RPMI7951 (cell line): ENCODE measurements at places on chromosomes 11 and 22. TPM values are rescaled to one million over a fixed set of nuclear protein-coding genes. Genes with fewer than 3 reads are reported as not detected.

Gene LIPT2
- total RNA-seq = 5.0 and 5.4 TPM in 2 replicates

DNA sequence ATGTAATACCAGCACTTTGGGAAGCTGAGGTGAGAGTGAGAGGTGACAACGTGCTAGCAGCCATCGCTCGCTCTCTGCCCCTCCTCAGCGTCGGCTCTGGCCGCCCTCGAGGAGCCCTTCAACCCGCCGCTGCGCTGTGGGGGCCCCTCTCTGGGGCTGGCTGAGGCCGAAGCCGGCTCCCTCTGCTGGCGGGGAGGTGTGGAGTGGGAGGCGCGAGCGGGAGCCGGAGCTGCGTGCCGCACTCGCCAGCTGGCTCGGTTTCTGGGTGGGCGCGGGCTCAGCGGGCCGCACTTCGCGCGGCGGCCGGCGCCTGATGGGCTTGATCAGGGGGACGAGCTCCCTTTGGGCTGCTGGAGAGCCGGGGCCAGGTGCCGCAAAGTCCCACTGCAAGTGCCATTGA, 98.9 kb upstream of the UBASH3B start:
- DNase-seq = peak; percentile 23

- peak; percentile 37 for DNase-seq
Measured at GRCh38 chr22:41576877-41577276, 12.8 kb downstream of the PMM1 start.

GRCh38 chr11:40542821-40543220, 916.6 kb downstream of the LRRC4C start:
- DNase-seq = no peak

DNA sequence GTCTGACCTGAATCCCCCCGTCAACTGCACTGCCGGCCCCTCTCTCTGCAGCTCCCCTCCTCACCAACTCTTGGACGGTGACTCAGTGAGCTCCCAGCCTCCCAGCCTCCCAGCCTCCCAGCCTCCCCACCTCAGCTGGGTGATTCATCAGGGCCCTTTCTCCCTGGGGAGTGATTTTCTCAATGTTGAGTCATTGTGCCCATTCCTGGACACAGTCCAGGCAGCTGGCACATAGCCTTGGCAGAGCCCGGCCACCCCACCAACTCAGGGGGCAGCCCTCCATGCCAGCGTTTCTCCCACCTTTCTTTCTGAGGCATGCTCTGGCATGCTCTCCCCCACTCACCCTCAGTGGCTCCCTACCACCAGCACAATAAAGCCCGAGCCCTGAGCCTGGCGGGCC, 30.7 kb downstream of the PDE2A start:
- DNase-seq = peak; percentile 69

- peak; percentile 32 for DNase-seq
Measured at GRCh38 chr11:20599221-20600019, at the start of gene SLC6A5. Gene SLC6A5 (plus strand): TSS chr11:20599608. CDS start chr11:20599673, 65 bp downstream.

Gene ZC3H12C
- 8.5 and 9.5 TPM in 2 replicates for total RNA-seq

- no peak for DNase-seq
Measured at GRCh38 chr11:111999111-111999510, 26.1 kb upstream of the DLAT start.

GRCh38 chr11:576811-577610, 741 bp downstream of the PHRF1 start:
- no peak for DNase-seq

- DNase-seq = peak; percentile 55
Measured at GRCh38 chr11:114762408-114762807, 84.1 kb downstream of the NXPE2 start.

GRCh38 chr11:93529707-93530467, 13.3 kb downstream of the SMCO4 start:
- no peak for DNase-seq

- peak; percentile 84 for DNase-seq
Measured at GRCh38 chr11:128492461-128492860, 94.9 kb downstream of the ETS1 start.
